ENCODE measurements at places on chromosomes 4 and X.

DNA sequence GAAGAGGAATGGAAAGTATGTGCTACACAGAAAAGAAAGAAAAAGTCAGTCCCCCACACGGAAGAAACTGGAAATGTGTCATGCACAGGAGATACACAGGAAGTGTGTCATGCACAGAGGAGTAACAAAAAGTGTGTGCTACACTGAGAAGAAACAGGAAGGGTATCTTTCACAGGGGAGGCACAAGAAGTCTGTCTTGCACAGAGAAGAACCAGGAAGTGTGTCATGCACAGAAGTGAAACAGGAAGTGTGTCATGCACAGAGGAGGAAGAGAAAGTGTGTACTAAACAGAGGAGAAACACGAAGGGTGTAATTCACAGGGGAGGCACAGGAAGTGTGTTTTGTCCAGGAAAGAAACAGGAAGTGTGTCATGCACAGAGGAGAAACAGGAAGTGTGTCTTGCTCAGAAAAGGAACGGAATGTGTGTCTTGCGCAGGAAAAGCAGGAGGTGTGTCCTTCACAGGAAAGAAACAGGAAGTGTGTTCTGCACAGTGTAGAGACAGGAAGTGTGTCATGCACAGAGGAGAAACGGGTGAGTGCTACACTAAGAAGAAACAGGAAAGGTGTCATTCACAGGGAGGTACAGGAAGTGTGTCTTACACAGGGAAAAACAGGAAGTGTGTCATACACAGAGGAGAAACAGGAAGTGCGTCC is 527.2 kb upstream of the PRKX start:
- no peak for DNase-seq

GRCh38 chr4:100722866-100723459 is 205.1 kb upstream of the EMCN start:
- DNase-seq: no peak

GRCh38 chr4:15078682-15079642 is 76.7 kb downstream of the CPEB2 start:
- DNase-seq: no peak

- no peak for DNase-seq
These were observed 225.3 kb downstream of the PPP3CA start for GRCh38 chr4:101122019-101122418.

GRCh38 chrX:72382202-72382595 is 76.5 kb upstream of the CITED1 start:
- no peak for DNase-seq

DNA sequence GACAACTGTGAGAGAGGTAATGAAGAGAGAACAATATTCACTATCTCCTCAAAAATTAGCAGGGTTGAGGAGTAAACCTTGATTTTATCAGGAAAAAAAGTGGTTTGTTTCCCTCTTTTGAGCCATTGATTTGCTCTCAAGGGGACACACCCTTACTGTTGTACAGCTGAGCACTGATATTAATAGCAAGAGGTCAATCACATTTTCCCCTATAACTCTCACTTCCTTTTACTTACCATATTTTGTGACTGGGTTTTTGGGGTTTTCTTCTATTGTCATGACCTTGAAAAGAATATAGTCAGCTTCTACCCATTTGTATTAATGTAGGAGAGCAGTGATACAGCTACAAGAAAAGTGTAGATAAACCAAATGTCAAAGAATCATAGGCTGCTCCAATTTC is 70.2 kb upstream of the LONRF3 start:
- DNase-seq: no peak

DNA sequence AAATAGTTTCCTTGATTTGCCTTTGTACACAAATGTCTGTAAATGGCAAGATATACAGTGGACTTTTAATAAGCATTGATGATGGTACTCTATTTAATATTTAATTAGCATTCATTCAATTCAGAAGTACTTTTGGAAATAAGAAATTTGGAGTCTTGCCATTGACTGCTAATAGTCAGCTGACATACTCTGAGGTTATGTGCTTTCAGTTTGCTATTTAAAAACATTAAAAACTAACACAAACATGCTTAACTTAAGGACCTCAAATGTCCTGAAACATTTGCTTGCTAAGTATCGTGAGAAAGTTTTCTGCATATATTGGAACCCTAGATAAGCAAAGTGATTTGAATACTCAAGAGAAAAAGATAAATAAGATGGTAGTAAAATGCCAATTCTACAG is 64.6 kb downstream of the REELD1 start:
- no peak for DNase-seq

DNA sequence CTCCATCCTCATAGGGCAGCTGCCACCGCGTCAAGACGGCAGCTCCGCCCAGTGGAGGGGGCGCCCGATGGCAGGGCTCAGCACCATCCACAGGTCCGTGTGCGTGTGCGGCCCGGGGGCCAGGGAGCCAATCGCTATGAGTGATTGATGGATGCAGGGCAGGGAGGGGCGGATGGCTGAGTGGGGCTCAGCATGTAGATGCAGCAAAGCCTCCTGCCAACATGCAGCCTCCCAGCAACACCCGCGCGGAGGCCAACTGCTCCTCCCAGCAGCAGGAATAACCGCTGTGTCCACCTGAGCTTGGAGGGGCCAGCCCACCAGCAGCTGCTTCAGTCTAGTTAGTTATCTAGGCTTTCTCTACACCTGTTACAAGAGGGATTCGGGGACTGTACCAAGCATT is 77.4 kb downstream of the MTMR1 start:
- no peak for DNase-seq

- no peak for DNase-seq
These were observed 55.8 kb downstream of the FRMPD3 start for GRCh38 chrX:107505223-107505622.

DNA sequence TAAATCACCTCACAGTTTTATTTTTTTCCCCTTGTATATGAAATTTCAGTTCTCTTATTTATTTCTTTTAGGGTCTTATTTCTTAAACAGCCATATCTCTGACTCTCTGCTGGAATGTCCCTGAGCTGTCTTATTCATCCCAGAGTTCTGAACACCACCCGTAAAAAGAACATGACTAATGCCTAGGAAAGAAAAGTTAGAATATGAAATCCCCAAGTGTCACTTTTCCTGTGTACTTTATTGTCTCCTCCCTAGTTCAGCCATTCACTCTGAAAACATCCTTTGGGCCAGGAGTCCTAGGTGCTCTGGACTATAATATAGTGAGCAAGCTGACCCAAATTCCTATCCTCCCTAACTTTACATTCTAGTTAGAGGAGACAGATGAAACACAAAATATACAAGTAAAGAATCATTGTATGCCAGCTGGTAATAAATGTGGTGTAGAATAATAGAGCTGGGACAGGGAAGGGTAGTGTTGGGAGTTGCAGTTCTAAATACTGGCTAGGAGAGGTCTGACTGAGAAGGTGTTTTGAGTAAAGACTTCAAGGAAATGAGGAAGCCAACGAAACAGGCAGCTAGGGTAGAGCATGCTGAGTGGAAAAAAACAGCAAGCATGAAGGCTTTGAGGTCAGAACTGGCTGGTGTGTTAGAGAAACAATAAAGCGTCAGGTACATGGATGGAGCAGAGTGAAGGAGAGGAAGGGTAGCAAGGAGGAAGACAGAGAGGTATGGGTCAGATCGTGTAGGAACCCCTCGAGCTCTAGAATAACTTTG is 40.6 kb upstream of the FTHL17 start:
- no peak for DNase-seq

- no peak for DNase-seq
These were observed 48.2 kb upstream of the GC start for GRCh38 chr4:71832049-71832448.

- no peak for DNase-seq
These were observed 51.2 kb downstream of the GC start for GRCh38 chr4:71732706-71733105.

DNA sequence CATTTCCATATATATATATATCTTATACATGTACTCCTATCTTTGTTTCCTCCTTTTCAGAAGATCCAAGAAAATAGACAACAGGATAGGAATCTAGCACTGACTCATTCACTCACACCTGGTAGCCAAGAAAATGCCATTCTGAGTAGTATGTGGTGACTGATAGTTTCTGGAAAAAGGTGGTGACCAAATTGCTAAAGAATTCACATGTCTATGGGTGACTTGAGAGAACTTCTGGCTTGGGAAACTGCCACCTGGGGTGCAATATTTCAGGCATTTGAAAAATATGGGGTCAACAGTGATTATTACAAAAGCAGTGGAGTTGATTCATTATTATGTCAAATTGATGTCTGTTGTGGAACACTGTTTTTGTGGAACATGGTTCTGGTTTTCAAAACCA is 605.1 kb downstream of the PCDH18 start:
- DNase-seq: no peak

GRCh38 chr4:173174184-173174583 is 5.6 kb downstream of the GALNT7 start:
- no peak for DNase-seq

- DNase-seq: no peak
These were observed 292.9 kb downstream of the SPIN4 start for GRCh38 chrX:63058204-63058603.

DNA sequence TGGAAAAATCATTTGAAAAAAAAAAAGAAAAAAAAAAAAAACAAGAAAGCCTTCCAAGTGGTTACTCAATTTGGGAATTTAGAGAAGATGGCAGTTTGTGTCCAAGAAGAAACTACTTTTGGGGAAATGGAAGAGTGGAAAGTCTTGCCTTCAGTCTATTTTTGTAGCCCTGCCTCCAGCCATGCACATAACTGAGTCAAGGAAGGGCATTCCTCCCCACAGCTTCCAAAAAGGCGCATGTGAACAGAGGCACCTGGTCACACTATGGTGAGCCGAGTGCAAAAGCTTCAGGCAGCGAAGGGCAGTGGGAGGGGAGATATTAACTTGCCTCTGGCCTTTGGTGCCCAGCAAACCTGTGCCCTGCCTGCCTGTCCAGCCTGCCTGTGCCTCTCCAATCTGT is 163.7 kb downstream of the SMIM20 start:
- DNase-seq: no peak

DNA sequence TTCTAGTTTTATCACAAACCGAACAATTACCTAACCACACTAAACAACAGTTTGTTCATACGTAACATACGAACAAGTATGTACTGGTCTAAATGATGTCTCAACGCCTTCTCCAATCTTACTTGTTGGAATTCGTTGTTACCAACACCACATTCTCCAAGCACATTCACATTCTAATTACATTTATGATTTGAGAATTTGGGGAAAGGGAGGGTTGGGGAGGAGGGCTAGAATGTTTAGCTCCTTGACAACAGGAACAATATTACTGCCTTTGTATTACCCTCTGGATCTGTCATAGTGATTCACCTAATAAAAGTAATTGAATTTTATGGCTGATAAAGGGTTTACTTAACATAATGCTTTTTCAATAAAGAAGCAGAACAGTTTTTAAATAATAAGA is 24.4 kb downstream of the LCORL start:
- DNase-seq: no peak

All from thoracic aorta (tissue), 2 donors.